ENCODE measurements at places on chromosomes 2 and 18. TPM values are rescaled to one million over a fixed set of nuclear protein-coding genes. Genes with fewer than 3 reads are reported as not detected.

The RAD51AP2 gene
- not detected for total RNA-seq

The ERBB4 gene
- total RNA-seq = 1.4 TPM

DNA sequence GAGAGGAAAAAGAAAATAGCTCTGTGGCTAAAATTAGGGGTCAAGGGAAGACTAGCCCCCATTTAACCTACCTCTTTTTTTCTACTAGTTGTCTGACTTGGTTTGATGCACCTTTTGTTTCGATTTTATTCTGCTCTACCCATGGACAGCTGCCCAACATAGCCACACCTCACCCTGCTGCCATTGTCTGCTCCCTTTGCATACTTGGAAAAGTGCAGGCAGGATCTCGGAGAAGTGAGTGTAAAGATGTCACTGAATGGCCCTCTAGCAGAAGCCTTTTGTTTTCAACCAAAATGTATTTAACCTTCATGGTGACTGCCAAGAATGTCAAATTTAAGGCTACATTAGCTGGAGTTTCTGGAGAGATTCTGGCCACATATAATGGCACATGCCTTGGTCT lies 62.9 kb downstream of the SETBP1 start:
- no peak for DNase-seq

GRCh38 chr2:182541268-182541667 lies 114.4 kb upstream of the PDE1A start:
- no peak for DNase-seq

GRCh38 chr2:69995511-69995910 lies 34.1 kb upstream of the ASPRV1 start:
- no peak for DNase-seq

DNA sequence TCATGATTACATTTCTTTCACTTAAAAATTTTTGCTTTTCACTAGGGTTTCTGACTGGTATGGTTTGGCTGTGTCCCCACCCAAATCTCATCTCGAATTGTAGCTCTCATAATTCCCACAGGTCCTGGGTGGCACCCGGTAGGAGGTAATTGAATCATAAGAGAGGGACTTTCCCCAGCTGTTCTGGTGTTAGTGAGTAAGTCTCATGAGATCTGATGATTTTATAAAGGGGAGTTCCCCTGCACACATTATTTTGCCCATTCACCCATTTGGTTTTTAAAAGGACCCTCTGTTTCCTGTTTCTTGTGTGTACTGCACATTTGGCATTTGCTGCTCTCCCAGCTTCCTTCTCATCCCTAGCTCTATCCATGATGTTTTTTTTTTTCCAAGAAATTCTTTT lies 27.8 kb upstream of the NETO1 start:
- DNase-seq = peak; percentile 63

GRCh38 chr2:237909075-237909695 lies 49.8 kb downstream of the RAMP1 start:
- no peak for DNase-seq

- DNase-seq = no peak
Observed at GRCh38 chr2:84424152-84424551, 34.9 kb downstream of the SUCLG1 start.

GRCh38 chr18:76394780-76395476 lies 100.1 kb downstream of the ZNF516 start:
- DNase-seq = peak; percentile 78

DNA sequence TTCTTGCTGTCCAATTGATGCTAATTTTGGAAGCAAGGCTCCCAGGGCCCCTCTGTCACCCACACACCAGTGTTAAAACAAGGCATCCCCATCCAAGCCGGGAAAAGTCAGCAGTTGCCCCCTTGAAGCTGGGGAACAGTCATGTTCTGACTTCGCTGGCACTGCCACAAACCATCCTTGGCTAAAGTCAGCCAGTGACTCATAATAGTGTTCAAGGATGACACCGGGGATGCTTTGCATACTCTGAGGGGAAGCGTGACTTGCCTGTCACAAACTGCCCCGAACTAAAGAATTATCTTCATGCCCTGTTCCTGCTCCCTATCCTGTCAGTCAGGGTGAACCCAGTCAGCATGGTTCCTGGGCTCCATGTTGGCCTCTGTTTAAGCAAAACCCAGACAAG lies 37.0 kb downstream of the TGFA start:
- DNase-seq = no peak

DNA sequence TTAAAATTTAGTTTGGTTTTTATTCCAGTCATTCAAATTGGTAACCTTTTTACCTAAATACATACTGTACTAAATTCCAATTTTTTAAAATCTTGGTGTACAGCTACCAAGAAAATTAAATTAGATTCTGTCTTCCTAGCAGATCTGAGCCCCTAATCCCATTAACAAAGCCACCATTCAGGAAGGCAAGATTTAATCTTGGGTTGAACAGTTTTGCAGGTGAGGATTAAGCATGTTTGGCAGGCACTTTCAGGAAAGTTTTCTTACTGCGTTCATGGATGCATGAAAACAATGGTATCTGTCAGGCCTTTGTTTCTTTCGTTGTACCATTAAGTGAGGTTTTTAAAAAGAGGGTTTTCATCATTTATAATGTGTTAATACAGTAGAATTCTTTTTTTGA lies 32.8 kb downstream of the ITPRID2 start:
- DNase-seq = no peak

- no peak for DNase-seq
Observed at GRCh38 chr2:227473122-227473461, 1.1 kb downstream of the AGFG1 start.

The PCARE gene
- not detected for total RNA-seq
